NCI-H2081 treated with DMSO at 0.1 percent for 48 hours (cell line): ENCODE measurements at places on chromosomes 7 and 10.

GRCh38 chr7:96663457-96663856, 46.2 kb downstream of the SEM1 start:
- DNase-seq, result no peak

- no peak for DNase-seq
Observed at GRCh38 chr7:128153436-128153835, 87.6 kb upstream of the LEP start.

GRCh38 chr7:68321776-68322496, 1276.3 kb upstream of the AUTS2 start:
- DNase-seq, result no peak

- no peak for DNase-seq
Observed at GRCh38 chr7:41828911-41829310, 126.0 kb upstream of the INHBA start.

DNA sequence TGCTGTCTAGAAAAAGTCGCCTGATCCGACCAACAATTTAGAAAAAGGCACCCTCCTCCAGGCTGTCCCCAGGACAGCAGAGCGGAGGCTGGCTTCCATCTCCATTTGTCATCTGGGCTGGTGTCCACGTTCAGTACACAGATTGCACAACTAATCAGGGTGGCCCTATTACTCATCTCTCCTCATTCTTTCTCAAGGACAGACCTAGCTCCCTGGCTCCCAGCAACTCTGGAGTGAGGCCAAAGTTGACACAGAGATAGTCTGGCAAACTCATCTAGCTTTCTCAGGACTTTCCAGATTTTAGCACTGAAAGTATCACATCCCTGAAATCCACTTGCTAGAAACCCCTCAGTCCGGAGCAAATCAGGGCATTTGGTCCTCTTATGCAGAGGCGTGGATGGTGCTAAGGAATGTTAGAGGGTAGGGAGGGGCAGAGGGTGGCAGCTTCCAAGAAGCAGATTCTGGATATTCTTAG, 75.1 kb downstream of the DNAH11 start:
- DNase-seq, result no peak

DNA sequence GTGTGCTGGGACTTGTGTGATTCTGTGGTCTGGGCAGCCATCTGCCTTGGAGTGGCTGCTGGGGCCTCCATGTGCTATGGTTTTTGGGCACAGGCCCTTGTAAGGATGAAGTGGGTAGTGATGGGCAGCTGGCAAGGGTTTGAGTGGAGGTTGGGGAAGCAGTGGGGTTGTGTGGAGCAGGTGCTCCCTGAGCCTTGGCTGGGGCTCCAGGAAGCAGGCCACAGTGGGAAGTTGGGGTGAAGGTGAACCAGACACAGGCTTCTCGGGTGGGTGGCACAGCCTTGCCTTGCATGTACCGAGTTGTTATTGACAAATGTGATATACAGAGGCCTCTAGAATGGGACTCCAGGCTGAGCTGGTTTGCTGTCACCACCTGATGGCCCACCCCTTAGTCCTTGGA, 82.3 kb downstream of the ADCY1 start:
- no peak for DNase-seq

DNA sequence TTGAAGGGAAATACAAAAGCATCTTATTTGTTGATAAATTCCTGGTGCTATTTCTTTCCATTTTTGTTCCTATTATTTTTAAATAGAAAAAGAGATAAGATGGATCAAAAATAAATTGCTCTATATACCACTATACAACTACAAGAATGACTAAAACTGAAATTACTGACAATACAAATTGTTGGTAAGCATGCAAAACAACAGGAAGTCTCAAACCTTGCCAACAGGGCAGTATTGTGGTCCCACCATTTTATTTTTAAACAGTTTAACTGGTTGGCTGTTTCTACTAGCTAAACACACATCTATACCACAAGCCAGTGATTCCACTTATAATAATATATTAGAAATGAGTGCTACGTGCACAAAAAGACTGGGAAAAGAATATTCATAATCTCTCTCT, 213.0 kb downstream of the JAZF1 start:
- no peak for DNase-seq

DNA sequence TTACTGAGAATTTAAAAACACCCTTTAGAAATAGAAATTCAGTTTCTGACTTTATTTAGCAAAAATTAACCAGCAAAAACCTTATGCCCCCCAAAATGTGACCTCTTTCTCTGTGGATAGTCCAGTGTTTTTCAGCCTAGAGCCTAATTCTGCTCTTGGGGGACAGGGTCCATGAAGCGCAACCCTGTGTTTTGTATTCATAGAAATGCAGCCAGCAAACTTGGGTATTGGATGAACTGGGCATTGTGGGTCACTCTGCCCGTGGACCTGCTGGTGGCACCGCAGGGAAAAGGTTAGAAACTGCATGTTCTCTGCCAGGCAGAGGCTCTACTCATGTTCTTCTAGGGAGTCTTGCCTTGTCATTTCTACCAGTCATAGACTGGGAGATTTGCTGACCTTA, 787.4 kb upstream of the C7orf33 start:
- DNase-seq, result no peak

- DNase-seq, result no peak
Observed at GRCh38 chr10:113552014-113552413, 839 bp upstream of the HABP2 start.

DNA sequence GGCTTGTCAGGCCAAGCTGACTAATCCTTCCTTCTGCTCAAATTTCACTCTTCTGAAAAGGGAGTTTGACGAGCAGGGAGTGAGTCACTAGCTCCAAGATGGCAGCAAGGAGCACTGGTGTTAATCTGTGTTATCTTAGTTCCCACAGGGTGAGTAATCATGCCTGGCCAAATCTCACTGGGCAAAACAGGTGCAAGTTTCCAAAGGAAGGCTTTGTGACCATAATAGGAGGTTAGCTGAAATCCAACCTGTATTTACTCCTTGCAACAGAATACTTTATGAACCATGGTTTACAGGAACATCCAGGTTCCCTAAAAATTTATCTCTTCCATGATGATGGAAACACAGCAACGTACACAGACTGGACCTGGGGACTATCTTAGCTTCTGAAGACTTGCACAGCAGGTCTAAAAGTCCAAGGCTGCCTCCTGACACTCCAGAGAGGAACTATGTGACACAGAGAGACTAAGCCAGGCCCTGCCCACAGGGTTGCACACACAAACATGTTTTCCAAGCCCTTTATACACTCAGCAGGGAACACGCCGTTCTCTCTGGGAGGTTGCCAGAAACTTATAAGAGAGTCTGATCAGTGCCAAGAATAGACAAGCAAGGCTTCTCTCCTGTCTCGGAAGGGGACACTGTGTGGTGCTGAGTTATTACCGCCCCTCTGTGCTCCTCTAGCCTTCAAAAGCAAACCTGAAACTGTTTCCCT, 46.3 kb downstream of the PDK4 start:
- DNase-seq, result peak; percentile 22

DNA sequence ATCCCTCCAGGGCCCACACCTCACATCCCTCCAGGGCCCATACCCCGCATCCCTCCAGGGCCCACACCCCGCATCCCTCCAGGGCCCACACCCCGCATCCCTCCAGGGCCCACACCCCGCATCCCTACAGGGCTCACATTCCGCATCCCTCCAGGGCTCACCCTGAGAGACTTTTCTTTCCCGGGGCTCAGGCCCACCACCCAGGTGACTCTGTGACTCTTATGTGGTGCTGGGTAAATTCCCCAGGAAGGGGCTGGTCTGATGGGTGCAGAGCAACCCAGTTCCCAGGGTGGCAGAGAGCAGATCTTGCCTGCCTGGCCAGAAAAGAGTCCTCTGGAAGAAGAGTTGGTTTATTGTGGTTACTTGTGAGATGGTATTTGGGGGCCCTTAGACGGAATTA, 290.7 kb downstream of the TCERG1L start:
- no peak for DNase-seq

GRCh38 chr7:31583526-31583925, 69.6 kb downstream of the ITPRID1 start:
- no peak for DNase-seq

- DNase-seq, result no peak
Observed at GRCh38 chr7:105295596-105296352, 92.9 kb downstream of the SRPK2 start.

- no peak for DNase-seq
Observed at GRCh38 chr10:132915411-132915810, 27.0 kb downstream of the CFAP46 start.

- DNase-seq, result no peak
Observed at GRCh38 chr10:71547876-71548846, 151.4 kb downstream of the CDH23 start.
